SW 1271 (cell line): ENCODE measurements at places on chromosomes 16 and 17.

DNA sequence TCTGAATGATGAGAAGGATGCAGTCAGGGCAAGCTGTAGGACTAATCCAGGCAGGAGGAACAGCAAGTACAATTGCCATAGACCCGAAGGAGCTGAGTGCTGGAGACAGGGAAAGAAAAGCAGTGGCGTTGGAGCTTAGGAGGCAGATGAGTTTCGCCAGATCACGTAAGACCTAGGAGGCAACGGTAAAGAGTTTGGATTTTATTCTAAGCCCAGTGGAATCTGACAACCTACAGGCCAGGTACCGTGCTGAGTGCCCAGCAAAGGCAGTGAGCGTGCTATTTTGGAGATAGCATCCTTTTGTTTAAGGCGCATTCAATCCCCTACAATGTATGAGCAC is 1.2 kb downstream of the USP43 start:
- DNase-seq: no peak

DNA sequence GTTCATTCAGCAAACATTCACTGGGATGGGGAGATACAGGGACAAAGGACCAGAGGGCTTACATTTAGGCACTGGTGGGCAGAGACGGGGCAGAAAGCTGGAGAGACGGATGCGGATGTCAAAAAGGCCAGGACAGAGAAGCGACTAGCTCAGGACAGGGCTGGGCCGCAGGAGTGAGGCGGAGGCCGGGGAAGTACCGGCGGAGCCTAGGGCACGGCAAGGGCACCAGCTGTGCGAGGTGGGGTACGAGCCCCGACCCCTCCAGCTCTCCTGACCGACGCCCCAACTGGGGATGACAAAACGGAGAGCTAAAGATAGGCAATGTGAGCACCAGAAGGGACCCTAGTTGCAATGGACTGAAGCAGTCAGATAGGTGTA is 3.9 kb upstream of the SGCA start:
- DNase-seq: no peak

GRCh38 chr17:75617218-75617617 is 16.0 kb upstream of the SMIM5 start:
- DNase-seq: no peak

- DNase-seq: no peak
These were observed 121.8 kb downstream of the CYLD start for GRCh38 chr16:50863644-50864144.

- no peak for DNase-seq
These were observed 46.5 kb downstream of the SSH2 start for GRCh38 chr17:29883497-29883896.

DNA sequence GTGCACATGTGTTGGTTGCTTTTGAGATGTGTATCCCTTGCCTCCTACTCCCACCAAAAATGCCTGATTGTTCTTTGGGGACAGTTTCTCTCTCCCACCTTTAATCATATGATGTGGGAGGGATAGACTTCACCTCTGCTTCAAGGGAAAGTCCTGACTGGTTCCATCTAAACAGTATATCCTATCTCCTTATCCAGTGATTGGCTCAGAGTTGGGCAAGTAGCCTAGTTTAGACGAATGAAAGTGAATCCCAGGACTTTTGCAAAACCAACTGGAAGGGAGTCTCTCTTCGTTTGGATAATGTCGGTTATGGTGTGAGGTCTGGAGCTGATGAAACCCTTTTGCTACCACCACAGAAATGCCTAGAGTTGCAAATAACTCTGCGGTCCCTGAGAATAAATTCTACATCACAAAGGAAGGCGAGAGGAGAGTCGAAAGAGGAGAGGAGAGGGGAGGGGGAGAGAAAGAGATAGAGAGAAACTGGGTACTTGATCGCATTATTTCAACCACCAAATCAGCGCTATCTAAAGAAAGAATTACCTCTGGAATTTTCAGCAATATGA is 77.1 kb upstream of the SALL1 start:
- no peak for DNase-seq

- DNase-seq: peak; percentile 21
These were observed at the start of gene CPNE2 for GRCh38 chr16:57091975-57092785. TSS of gene CPNE2 (plus strand) at chr16:57092583. CDS start at chr16:57110743, 18,160 bp downstream.

- DNase-seq: no peak
These were observed 10.4 kb downstream of the KPNB1 start for GRCh38 chr17:47660064-47660492.

- no peak for DNase-seq
These were observed 43.6 kb downstream of the MYH13 start for GRCh38 chr17:10328971-10329923.

GRCh38 chr17:6489016-6489550 is 44.8 kb downstream of the PIMREG start:
- no peak for DNase-seq

GRCh38 chr16:87918338-87918737 is 18.0 kb downstream of the CA5A start:
- no peak for DNase-seq

GRCh38 chr17:45146166-45146565 is 2.1 kb upstream of the HEXIM1 start:
- DNase-seq: no peak

DNA sequence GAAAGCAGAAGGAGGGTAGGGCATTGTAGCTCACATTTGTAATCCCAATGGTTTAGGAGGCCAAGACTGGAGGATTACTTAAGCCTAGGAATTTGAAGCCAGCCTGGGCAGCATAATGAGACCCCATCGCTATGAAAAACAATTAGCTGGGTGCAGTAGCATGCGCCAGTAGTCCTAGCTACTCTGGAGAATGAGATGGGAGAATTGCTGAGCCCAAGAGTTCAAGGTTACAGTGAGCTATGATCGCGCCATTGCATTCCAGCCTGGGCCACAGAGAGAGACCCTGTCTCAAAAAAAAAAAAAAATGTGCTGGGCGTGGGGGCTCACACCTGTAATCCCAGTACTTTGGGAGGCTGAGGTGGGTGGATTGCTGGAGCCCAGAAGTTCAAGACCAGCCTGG is 5.0 kb downstream of the ATF7IP2 start:
- DNase-seq: no peak

DNA sequence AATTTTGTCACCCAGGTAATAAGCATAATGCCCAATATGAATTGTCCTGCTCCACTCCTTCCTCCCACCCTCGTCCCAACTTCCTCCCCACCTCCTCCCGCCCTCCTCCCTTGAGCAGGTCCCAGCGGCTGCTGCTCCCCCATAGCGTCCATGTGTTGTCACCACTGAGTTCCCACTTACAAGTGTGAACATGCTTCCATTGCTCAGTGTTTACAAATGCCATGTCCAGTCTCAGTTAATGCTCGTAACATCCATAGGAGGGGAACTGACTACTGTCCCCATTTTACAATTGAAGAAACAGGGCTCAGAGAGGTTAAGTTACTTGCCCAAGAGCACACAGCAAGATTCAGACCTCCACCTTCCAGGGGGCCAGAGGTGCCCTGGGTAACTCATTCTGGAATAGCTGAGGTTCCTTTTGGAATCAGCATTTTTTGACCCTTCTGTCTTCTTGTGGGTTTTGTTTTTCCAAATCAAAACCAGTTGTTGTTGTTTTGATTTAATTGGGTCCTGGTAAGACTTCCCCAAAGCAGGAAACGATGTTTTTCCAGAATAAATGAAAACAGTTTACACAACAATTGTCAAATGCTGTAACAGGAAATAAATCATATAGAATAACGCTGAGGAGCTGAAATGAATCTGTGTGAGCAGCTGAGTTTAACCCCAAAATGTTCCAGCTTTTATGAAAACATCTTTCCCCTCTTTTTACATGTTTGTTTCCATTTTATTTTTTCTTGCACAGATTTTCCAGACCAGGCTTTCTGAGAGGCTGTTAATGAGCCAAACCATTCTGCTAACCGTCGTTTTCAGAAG is 73.9 kb downstream of the ZDHHC7 start:
- no peak for DNase-seq

DNA sequence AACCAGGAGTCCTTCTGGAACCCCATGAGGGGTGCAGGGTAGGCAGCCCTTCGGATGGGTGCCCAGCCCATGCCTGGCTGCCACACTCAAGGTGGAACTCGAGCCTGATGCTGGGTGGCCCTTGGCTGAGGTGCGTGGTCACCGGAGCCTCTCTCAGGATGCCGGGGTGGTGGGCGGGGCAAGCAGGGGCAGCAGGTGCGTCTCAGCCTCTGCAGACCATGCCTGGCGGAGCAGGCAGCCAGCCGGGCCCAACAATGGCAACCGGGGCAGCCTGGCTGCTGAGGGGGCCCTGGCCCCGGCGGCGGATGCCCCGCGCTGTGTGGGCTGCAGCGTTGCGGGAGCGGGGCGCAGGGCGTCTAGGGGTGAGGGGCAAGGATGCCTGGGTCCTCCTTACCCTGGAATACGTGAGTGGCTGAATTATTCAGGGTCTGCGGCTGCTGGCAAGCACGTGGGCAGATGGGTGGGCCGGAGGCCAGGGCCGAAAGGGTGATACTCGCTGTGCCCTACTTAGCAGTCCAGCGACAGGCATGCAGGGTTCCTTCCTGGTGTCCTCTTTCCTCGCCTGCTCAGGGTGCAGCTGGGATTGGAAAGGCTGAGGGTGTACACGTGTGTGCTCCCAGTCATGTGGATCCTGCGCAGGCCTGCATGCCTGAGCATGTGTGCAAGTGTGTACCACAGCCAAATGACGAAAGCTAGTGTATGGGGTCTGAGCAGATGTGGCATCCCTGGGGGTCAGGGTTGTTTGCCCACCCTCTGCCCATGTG is 14.6 kb downstream of the MYO15A start:
- DNase-seq: no peak

- DNase-seq: no peak
These were observed 39.0 kb upstream of the AKAP1 start for GRCh38 chr17:57045868-57046704.

- no peak for DNase-seq
These were observed 44.5 kb upstream of the TBX2 start for GRCh38 chr17:61354895-61355874.

DNA sequence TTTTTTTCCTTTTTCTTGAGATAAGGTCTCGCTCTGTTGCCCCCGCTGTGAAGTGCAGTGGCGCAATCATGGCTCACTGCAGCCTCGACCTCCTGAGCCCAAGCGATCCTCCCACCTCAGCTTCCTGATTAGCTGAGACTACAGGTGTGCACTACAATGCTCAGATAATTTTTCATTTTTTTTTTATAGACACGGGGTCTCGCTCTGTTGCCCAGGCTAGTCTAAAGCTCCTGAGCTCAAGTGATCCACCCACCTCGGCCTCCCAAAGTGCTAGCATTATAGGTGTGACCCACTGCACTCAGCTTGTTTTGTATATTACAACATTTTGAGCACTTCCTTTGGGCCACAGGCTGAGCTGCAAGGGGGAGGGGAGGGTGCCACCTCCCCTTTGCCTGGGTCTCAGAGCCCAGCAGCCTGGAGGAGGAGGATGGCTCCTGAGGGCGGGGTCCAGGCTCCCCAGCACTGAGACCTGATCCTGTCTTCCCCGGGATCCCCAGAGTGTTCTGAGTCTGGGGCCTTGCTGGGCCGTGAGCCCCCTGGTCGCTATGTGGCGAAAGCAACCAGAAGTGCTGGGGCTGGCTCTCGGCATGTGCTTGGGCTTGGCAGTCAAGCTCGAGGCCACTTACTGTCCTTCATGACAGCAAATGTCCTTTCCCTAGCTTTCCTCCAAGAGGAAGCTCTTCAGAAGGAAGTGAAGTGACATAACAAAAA is 8.1 kb downstream of the DEF8 start:
- no peak for DNase-seq

DNA sequence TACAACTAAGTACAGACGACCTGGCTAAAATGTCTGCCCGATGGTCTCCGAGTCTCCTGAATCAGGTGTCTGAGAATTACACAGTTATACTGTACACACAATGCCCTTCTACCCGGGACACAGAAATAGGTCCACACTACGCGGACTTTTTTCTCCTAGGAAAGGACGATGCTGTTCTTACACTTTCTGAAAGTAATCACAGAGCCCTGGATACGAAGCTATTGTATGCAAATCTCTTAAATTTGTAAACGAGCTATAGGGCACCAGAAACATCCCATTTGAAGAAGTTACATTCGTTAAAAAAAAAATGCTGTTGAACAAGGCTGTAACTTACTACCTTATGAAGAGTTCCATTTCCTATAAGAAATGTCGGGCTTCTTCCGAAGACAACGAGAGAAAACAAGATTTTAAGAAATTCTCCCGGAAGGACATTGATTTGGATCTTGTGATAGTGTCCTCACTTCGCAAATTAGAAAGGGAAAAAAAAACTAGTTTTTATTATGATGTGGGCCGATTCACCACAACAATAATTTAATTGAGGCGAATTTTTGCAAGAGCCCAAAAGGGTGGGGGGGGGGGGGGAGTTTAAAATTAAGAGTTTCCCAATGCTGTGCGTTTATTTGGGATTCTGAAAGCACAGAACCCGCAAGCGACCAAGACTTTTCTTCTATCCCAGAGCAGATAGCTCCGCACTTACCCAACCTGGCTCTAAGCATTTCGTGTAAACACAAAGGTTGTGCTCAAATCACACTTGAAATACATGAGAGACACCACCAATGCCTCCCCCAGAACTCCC is 1.5 kb upstream of the SOX9 start:
- no peak for DNase-seq

- DNase-seq: no peak
These were observed 120.7 kb downstream of the STXBP4 start for GRCh38 chr17:55089256-55089655.

DNA sequence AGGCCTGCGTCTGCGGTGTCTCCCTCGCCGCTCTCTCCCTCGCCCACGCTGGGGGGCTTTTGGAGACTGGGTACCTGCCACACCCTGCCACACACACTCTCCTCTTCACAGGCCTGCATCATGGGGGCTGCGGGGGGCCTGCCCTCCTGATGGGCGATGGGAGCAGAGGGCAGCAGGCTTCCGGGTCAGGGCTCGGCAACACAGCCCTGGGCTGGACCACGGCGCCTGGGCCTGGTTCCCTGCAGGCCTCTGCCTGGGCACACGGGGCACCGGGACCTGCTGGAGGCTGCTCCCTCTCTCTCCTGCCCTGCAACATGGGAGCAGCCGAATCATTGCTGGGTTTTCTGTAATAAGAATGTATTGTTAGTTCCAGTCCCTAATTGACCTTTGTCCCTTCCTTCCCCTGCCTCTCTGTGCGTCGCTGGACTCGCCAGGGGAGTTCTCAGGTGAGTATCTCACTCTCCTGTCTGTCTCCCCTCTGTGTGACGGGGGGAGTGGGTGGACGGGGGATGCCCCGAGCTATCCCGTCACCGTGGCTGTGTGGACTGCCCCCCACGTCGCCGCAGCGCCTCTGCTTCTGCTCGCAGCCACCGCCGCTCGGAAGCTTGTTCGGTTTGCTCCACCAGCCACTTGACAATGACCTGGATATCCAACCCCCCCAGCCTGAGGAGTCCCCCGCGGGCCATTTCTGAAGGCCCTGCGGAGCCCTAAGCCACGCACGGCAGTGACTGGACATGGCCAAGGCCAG is 13.5 kb downstream of the NME3 start:
- DNase-seq: no peak

- no peak for DNase-seq
These were observed at the start of gene CCR7 for GRCh38 chr17:40564883-40565768. TSS of gene CCR7 (minus strand) at chr17:40565472. CDS start at chr17:40565409, 63 bp downstream.

- no peak for DNase-seq
These were observed 31.9 kb downstream of the GRIN2C start for GRCh38 chr17:74827800-74828199.

- no peak for DNase-seq
These were observed 20.5 kb upstream of the CPD start for GRCh38 chr17:30358055-30358760.
